GM23248 (cell line): ENCODE measurements at places on chromosomes 7 and 10. TPM values are rescaled to one million over a fixed set of nuclear protein-coding genes. Genes with fewer than 3 reads are reported as not detected.

Gene TMEM196
- not detected in 2 replicates for total RNA-seq

Gene AIFM2
- 5.7 and 7.1 TPM in 2 replicates for total RNA-seq

Gene CHST15
- total RNA-seq = 0.11 and 0.25 TPM in 2 replicates

Gene CRHR2
- not detected in 2 replicates for total RNA-seq

Gene DENND2A
- total RNA-seq = 2.2 and 2.4 TPM in 2 replicates

Gene UPF2
- 10.2 and 14.1 TPM in 2 replicates for total RNA-seq

Gene CCDC7
- total RNA-seq = 2.2 and 19.1 TPM in 2 replicates

- H3K36me3 ChIP-seq = no peaks in the 10 kb centered on the region
- H3K4me3 ChIP-seq = no peak overlapping the region
- no peak overlapping the region for H3K27ac ChIP-seq
- H3K27me3 ChIP-seq = no peaks in the 10 kb centered on the region
- H3K4me1 ChIP-seq = peaks cover 8% of the 10 kb centered on the region
- no peak for DNase-seq
Measured at GRCh38 chr10:90913774-90914420, 7.0 kb downstream of the ANKRD1 start.

DNA sequence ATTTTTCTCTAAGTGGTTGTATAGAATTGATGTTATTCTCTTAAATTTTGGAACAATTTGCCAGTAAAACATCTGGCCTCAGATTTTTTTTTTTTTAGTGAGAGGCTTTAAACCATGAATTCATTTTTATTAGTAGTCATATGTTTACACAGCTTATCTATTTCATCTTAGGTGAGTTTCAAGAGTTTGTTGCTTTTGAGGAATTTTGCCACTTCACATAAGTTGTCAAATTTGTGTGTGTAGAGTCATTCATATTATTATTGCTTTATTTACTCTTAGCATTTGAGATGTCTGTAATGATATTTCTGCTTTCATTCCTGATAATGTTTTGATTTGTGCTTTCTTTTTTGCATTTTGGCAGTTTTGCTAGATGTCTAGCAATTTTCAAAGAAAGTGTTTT lies 132.1 kb downstream of the CCSER2 start:
- no peak for DNase-seq
- H3K4me3 ChIP-seq = no peak overlapping the region
- no peak overlapping the region for H3K27ac ChIP-seq
- H3K36me3 ChIP-seq = 0 out of 2 replicates have a peak, but pooled peaks cover 8% of the 10 kb centered on the region

DNA sequence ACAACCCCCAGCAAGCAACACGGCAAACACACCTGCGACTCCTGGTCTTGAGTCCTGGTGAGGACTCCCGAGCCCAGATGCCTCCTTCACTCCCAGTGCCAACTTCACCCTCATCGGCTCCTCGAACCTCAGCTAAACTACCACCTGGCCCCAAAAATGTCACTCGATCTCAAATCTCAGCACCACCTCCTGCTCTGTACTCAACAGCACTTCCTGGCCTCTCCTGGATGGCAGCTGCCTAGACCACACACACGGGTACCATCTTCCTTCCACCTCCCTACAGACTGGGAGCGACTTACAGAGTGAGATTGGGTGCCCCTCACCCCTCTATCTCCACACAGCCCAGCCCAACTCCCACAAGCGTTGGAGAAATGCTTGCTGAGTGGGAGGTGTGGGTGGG lies 123.9 kb upstream of the MGMT start:
- H3K4me1 ChIP-seq = no peaks in the 10 kb centered on the region
- no peaks in the 10 kb centered on the region for H3K27me3 ChIP-seq
- no peaks in the 10 kb centered on the region for H3K36me3 ChIP-seq
- no peak overlapping the region for H3K27ac ChIP-seq

DNA sequence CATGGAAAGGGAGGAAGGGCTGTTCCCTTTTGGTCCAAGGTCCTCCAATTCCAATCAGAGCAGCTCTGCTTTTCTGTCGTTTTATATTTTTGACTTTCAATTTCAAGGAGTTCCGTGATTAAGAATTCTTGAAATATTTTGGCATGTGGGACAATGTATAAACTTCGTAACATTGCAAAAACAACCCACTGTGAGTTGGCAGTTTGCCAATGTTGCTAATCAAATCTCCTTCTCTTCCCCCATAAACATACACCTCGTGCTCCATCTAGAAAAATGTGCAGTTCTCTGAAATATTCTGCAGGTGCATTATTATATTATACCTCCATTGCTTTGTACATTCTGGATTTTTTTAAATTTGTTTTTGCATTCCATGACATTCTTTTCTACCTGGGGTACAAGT lies 49.8 kb downstream of the POU6F2 start:
- H3K4me1 ChIP-seq = no peaks in the 10 kb centered on the region
- H3K4me3 ChIP-seq = no peak overlapping the region
- H3K27ac ChIP-seq = no peak overlapping the region
- no peaks in the 10 kb centered on the region for H3K27me3 ChIP-seq

- peaks cover 41% of the 10 kb centered on the region for H3K36me3 ChIP-seq
- H3K4me3 ChIP-seq = no peak overlapping the region
- no peaks in the 10 kb centered on the region for H3K4me1 ChIP-seq
- no peak overlapping the region for H3K27ac ChIP-seq
- no peaks in the 10 kb centered on the region for H3K27me3 ChIP-seq
Measured at GRCh38 chr10:119826771-119827170, 45.9 kb downstream of the MCMBP start.

DNA sequence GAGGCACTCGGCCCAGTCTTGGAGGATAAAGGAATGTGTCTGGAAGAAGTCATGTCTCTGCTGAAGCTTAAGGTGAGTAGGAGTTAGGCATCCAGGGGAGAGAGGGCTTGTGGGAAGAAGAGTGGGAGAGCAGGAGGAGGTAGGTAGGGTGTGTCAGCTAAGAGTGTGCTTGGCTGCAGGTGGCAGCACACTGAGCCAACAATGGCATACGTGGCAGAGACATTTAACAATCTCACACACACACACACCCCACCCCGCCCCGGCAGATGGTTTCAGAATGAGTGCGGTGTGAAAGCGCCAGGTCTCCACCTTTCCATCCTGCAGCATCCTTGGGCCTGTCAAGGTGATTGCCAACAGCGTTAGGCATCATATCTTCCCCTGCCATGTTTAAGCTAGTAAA lies 11.2 kb upstream of the ARPC1A start:
- no peak overlapping the region for H3K27ac ChIP-seq
- no peak overlapping the region for H3K4me3 ChIP-seq
- H3K27me3 ChIP-seq = no peaks in the 10 kb centered on the region
- DNase-seq = no peak
- H3K4me1 ChIP-seq = no peaks in the 10 kb centered on the region
- no peaks in the 10 kb centered on the region for H3K36me3 ChIP-seq

GRCh38 chr10:31000867-31001266 lies 30.8 kb downstream of the ZNF438 start:
- no peaks in the 10 kb centered on the region for H3K36me3 ChIP-seq
- peak; percentile 26 for DNase-seq
- peaks cover 48% of the 10 kb centered on the region for H3K4me1 ChIP-seq

- H3K4me3 ChIP-seq = no peak overlapping the region
- DNase-seq = no peak
- H3K27me3 ChIP-seq = no peaks in the 10 kb centered on the region
- no peak overlapping the region for H3K27ac ChIP-seq
- H3K36me3 ChIP-seq = no peaks in the 10 kb centered on the region
- H3K4me1 ChIP-seq = peaks cover 20% of the 10 kb centered on the region; the same call in 1 of the 2 replicates
Measured at GRCh38 chr7:28900311-28900710, 57.8 kb downstream of the TRIL start.

DNA sequence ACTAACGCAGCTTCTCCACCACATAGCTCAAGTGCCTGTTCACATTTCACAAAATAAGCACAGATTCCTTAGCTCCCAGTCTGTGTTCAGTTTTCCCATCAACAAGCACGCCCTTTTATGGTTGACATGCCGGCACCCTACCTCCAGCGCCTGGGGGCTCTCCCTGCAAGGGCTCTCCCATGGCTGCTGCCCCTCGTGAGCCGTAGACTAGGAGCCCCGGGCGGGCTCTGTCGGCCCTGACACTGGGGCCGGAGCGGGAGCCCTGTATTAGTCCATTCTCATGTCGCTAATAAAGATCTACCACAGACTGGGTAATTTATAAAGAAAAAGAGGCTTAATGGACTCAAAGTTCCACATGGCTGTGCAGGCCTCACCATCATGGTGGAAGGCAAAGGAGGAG lies 34.0 kb upstream of the PRKAR1B start:
- H3K27ac ChIP-seq = no peak overlapping the region
- no peaks in the 10 kb centered on the region for H3K4me1 ChIP-seq
- DNase-seq = no peak
- no peak overlapping the region for H3K4me3 ChIP-seq
- H3K36me3 ChIP-seq = peaks cover 2% of the 10 kb centered on the region; the same call in 1 of the 2 replicates

GRCh38 chr10:99612167-99612831 lies 7.9 kb downstream of the SLC25A28 start:
- DNase-seq = peak; percentile 75
- no peak overlapping the region for H3K4me3 ChIP-seq
- H3K4me1 ChIP-seq = peaks cover 9% of the 10 kb centered on the region
- H3K27me3 ChIP-seq = no peaks in the 10 kb centered on the region
- peaks cover 25% of the 10 kb centered on the region for H3K36me3 ChIP-seq

- no peaks in the 10 kb centered on the region for H3K36me3 ChIP-seq
- H3K4me3 ChIP-seq = no peak overlapping the region
- H3K4me1 ChIP-seq = peaks cover 17% of the 10 kb centered on the region
- peak; percentile 84 for DNase-seq
- H3K27me3 ChIP-seq = no peaks in the 10 kb centered on the region
Measured at GRCh38 chr7:134514663-134515062, 12.7 kb upstream of the AKR1B10 start.

- H3K27me3 ChIP-seq = no peaks in the 10 kb centered on the region
- peaks cover 16% of the 10 kb centered on the region for H3K4me1 ChIP-seq
- no peak overlapping the region for H3K4me3 ChIP-seq
- DNase-seq = peak; percentile 57
- H3K36me3 ChIP-seq = no peaks in the 10 kb centered on the region
Measured at GRCh38 chr7:47610506-47611044, 28.7 kb upstream of the TNS3 start.

DNA sequence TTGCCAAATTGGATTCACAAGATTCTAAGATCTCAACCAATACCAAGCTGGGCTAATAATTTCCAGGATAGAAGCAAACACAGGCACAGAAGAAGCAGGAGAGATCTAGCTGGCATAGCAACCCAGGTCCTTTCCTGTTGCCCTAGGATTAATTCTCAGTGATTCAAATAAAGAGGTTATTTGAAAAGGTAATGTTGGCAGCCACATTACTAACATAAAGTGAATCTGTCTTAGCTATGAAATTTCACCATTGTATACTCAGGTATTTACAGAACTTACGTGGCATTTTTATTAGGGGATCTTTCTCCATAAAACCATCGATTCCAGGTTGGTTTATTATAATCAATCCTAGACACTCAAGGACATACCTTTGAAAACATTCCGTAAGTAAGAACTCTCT lies 379.3 kb upstream of the POM121L12 start:
- no peaks in the 10 kb centered on the region for H3K27me3 ChIP-seq
- no peaks in the 10 kb centered on the region for H3K4me1 ChIP-seq
- no peak overlapping the region for H3K27ac ChIP-seq
- no peak for DNase-seq
- no peak overlapping the region for H3K4me3 ChIP-seq

GRCh38 chr7:157299613-157300368 lies 37.0 kb upstream of the DNAJB6 start:
- H3K36me3 ChIP-seq = no peaks in the 10 kb centered on the region
- DNase-seq = no peak
- H3K27me3 ChIP-seq = no peaks in the 10 kb centered on the region
- H3K4me1 ChIP-seq = peaks cover 5% of the 10 kb centered on the region; the same call in 1 of the 2 replicates
- no peak overlapping the region for H3K4me3 ChIP-seq

DNA sequence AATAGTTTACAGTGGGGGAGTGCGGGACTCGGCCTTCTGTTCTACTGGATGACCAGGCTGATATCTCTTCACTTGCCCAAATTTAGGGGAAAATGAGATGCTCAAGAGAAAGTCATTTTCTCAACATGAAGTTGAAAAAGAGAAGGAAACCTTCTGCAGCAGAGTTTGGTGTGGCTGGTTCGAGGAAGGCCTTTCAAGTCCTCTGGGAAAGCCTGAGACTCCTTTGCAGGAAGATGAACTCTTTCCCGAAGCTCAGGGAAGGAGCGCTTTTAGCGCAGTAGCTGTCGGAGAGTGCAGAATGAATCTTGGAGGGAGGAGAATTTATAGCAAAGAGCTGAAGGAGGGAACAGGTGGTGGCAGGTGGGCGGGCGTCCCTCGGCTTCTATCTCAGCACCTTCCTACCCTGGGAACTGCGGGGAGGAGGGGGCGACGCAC lies at the start of gene ATOH7:
TSS of gene ATOH7 (minus strand) at position 297 of the 435 bp plus-strand sequence. CDS start 436 bp downstream, outside the sequence.
- H3K27ac ChIP-seq = peak within 1 kb of the TSS; percentile 60
- no peaks in the 10 kb centered on the region for H3K27me3 ChIP-seq
- no peaks in the 10 kb centered on the region for H3K36me3 ChIP-seq
- peak within 1 kb of the TSS; percentile 86 for H3K4me3 ChIP-seq
- no peak for DNase-seq
- no peaks in the 10 kb centered on the region for H3K4me1 ChIP-seq

DNA sequence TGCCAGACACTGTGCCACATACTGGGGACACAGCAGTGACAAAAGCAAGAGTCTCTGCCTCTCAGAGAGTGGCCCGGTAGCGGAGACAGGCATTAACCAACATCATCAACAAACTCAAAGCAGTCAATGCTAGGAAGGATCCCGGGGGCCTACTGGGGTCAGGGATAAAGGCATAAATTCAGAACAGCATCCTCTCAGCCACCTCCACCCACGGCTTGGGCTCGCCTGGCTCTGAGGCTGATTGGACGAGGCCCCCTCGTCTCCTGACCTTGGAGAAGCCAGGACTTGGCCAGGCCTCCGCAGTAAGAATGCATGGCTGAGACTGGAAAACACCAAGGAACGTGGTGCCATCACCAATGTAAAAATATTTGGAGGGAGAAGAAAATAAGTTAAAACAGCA lies 102.1 kb downstream of the ARHGAP22 start:
- H3K4me1 ChIP-seq = peaks cover under 1% of the 10 kb centered on the region
- DNase-seq = no peak
- no peak overlapping the region for H3K4me3 ChIP-seq
- peaks cover 3% of the 10 kb centered on the region; the same call in 1 of the 2 replicates for H3K36me3 ChIP-seq
- no peaks in the 10 kb centered on the region for H3K27me3 ChIP-seq

DNA sequence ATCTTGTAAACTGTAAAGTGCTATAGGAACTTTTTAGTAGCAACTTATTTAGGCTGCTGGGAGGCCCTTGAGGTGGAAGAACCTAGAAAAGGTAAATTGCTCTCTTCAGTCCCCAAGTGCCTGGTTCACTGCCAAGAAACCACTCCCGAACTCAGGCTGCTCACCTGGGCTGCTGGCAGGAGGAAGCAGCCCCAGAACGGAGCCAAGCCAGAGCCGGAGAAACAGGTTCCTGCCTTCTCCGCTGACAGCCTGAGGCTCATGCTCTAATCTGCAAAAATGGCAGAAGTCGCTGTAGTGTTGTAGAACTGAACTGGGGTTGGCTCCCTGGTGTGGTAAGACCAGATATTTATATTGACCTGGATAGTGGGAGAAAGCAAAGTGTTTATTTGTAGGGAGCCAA lies 136.0 kb downstream of the CUL2 start:
- no peak for DNase-seq
- H3K4me1 ChIP-seq = no peaks in the 10 kb centered on the region
- no peaks in the 10 kb centered on the region for H3K36me3 ChIP-seq
- H3K27ac ChIP-seq = no peak overlapping the region

DNA sequence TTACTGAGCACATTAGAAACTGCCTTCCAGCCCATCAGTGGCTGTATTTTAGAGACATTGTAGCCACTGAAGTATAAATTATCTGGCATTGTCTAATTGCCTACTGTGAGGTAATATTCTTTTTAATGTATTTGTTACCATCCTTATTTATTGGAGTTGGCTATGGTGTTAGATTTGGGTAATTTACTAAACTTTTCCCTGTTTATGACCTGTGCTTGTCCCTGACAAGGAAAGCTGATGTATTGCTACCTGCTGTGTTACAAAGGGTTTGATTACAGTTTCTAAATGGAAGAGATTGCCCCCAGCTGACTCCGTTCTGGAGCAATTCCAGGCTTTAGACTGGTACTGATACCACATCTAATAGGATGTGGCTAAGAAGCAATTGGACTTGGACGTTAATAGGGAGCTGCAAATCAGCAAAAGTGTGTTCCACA lies 12.3 kb upstream of the ASCC1 start:
- no peak for DNase-seq
- no peaks in the 10 kb centered on the region for H3K27me3 ChIP-seq
- no peak overlapping the region for H3K4me3 ChIP-seq
- H3K27ac ChIP-seq = no peak overlapping the region
- no peaks in the 10 kb centered on the region for H3K4me1 ChIP-seq
